Left ventricle myocardium superior (tissue), 1 donor: ENCODE measurements at places on chromosomes 2 and 18. TPM values are rescaled to one million over a fixed set of nuclear protein-coding genes. Genes with fewer than 3 reads are reported as not detected.
A peak's percentile ranks its signal among the peaks of the same experiment; 100 is the strongest.

- no peak for DNase-seq
Measured at GRCh38 chr2:28662044-28662443, 89.6 kb upstream of the PPP1CB start.

DNA sequence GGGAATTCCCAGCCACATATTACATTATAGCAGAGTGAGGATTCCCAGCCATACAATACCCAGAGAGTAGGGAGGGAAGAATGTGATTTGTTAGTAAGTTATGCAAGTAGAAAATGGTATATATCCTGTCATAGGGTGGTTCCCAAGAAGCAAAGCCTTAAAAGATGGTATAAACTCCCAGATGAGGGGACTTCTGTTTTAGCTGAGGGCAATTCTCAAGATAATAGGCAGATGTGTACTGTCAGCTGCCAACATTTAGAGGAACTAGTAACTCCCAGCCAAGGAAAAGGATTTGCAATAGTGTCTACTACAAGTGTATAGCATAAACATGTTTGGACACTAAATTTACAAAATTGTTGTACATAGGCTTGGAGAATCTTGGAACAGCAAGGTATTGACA is 86.5 kb downstream of the XDH start:
- DNase-seq: no peak

DNA sequence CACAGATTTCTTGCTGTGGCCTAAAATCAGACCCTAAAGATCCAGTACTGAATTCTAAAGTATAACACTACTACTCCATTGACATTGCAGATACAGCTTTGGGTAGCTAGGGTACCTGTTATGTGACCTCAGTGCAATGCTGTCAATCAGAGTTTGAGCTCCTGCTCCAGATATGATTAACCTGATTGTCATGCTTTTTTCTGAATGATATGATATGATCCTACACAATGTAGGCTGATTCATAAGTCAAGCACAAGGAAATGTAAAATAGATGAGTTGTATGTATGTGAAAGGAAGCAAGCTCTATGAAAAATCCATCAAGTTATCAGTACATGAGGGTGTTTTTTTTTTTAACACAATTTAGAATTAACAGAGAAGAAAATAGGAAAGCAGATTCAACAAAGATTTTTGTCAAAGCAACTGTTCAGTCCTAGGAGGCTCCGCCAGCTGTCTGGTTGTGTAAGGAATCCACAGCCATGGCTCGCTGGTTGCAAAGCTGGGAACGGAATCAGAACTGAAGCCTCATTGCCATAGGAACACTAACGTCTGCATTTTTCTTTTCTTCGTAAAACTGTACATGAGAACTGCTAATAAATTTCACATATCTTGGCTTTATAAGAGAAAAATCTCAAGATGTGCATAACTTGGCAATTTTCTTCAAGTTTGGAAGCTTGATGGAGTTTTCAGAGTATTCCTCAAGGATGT is 52.9 kb downstream of the NR4A2 start:
- DNase-seq: no peak

DNA sequence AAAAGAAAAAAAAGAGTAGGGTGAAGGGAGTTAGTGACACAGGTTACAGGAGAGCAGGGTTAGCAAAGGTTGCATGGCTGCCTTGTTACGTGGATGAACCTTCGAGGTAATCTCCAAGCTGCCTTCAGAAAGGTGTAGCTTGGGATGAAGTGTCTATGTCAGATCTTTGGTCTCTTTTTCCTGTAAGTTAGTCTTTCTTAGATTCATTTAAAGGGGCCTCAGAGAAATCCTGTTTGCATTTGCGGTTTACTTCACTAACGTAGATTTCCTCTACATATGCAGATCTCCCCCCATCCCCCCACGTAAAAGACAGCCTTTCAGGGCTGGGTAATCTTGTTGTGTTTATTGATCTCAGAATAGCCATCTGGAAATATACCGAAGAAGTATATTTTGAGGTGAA is 83.7 kb downstream of the MTA3 start:
- no peak for DNase-seq

- no peak for DNase-seq
Measured at GRCh38 chr2:110106642-110107041, 9.0 kb downstream of the MALL start.

CTNNA2 gene
- not detected for total RNA-seq

COL6A3 gene
- 59.5 TPM for total RNA-seq

- no peak for DNase-seq
Measured at GRCh38 chr2:149023091-149023490, 15.4 kb upstream of the LYPD6B start.

GRCh38 chr18:2958819-2959298 is 54.1 kb downstream of the LPIN2 start:
- DNase-seq: no peak

ERBB4 gene
- total RNA-seq: 17.9 TPM

- DNase-seq: no peak
Measured at GRCh38 chr2:127566576-127566975, 31.1 kb downstream of the MYO7B start.

- DNase-seq: no peak
Measured at GRCh38 chr2:208134928-208135586, 5.4 kb upstream of the CRYGC start.

DNA sequence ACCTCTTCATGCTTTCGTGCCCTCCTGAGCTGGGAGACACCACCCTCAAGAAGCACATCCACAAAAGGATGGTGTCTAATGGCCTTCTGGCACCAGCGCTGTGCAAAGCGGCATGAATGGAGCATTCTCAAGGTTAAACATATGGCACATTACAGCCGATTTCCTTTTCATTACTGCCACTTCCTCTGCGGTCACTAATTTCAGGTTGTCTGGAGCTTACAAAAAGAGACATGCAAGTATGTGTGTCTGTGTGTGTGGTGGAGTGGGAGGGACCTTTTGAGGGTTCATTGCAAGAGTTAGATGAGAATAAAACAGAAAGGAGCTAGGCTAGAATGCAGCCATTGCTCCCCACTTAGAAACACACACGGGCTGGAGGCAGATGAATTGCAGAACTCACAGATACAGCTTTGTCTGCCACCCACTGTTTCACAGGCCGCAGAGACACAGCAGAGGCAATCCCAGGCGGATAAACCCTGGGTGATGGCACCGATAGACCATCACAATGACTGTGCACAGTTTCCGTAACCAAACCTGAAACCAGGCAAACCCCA is 76.0 kb downstream of the TGIF1 start:
- DNase-seq: no peak

PID1 gene
- total RNA-seq: 8.0 TPM

SP140L gene
- total RNA-seq: 5.7 TPM

DNA sequence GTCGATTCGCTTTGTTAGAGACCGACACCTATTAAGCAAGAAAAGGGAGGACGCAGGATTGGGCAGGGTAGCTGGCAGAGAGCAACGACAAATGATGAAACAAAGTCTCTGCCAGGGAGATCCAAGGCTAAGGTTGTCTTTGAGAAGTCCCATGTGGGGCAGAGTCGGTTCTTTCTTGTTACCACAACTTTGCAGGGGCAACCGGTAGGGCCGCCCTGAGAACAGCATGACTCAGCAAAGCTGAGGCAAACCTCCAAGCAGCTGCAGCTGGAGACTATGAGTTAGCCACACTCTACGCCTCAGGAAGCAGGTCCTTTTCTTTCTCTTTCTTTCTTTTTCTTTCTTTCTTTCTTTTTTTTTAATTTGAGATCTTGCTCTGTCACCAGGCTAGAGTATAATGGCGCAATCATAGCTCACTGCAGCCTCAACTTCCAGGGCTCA is 452.3 kb upstream of the ID2 start:
- peak; percentile 66 for DNase-seq
